Choroid plexus epithelial cell (primary cell): ENCODE measurements at places on chromosomes 7 and 10.

GRCh38 chr10:23095966-23096801, 805 bp downstream of the MSRB2 start:
- DNase-seq = peak; percentile 72

GRCh38 chr7:75604408-75604807, 112.3 kb downstream of the SPDYE5 start:
- DNase-seq = no peak

DNA sequence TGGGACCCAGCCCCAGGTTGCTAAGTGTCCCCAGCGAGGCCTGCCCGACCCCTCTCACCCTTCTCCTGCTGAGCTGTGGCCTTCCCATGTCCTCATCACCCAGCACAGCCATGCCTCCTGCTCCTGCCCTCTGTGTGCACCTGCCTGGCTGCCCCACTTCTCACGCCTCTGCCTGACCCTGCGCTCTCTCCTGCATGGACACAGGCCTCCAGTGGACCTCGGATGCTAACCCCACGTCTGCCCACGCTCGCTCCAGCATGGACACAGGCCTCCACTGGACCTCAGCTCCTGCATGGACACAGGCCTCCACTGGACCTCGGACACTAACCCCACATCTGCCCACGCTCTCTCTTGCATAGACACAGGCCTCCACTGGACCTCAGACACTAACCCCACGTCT, 111.6 kb downstream of the ADARB2 start:
- no peak for DNase-seq

DNA sequence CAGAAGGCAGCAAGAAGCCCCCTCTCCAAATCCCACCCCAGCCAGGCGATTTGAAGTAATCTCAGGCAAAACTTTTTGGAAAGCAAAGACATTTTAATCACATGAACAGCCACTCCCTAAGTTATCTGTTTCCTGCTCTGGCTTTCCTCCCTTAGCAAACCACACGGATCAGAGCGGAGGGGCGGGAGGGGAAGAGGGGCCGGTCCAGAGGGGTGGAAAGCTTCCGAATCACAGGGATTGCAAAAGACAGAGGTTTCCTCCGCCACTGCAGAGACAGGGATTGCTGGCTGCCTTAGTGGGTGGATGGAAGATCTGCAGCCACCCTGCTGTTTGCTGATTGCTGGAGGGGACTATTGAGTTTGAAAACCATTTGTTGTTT, 41.2 kb downstream of the ZCCHC24 start:
- DNase-seq = peak; percentile 93

GRCh38 chr10:538895-539294, 150.6 kb downstream of the DIP2C start:
- DNase-seq = peak; percentile 91

GRCh38 chr7:2539031-2539911, 16.1 kb downstream of the BRAT1 start:
- no peak for DNase-seq
